ENCODE measurements at places on chromosomes 5 and 9. TPM values are rescaled to one million over a fixed set of nuclear protein-coding genes. Genes with fewer than 3 reads are reported as not detected.

DNA sequence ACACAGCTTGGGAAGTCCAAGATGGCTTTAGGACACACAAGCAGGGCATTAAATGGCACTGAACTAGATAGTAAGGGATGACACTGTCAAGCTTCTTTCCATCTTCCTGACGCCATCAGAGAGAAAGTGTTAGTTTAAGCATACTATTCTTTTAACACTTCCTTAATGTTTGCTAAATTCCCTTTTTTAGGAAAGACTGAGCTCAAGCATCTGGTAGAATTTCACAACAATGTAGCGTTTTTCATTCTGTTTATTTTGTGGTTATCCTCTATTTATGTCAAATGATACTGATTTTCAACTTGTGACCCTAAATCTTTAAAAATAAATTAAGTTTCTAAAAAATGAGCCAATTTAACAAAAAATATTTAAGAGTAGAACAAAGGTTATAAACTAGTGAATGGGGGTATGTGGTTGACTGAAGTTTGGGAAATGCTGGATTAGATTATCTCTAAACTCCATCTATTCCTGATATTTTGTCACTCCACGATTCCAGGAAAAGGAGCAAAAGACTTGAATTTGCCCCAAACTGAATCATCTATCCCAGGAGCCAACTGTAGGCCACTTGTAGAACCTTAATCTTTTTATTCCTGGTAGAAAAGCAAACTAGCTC, 147.4 kb upstream of the KLF9 start:
- DNase-seq = no peak

DNA sequence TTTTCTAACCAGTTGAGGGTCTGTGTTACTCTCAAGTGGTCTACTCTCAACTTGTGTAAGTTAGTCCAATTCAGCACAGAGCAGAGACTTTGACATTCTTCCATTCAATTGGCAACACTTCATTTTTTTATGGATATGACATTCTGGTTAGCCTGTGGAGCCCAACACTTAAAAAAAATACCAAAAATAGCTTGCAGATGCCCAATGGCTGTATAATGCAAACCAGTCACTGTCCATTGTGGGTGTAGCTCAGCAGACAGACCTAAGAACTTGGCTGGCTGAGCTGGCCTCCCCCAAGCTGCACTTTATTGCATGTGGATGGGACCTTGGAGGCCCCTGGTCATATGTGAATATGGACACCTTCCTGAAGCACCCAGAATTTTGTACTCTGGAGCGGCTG, 103.2 kb downstream of the DPYSL3 start:
- no peak for DNase-seq

DNA sequence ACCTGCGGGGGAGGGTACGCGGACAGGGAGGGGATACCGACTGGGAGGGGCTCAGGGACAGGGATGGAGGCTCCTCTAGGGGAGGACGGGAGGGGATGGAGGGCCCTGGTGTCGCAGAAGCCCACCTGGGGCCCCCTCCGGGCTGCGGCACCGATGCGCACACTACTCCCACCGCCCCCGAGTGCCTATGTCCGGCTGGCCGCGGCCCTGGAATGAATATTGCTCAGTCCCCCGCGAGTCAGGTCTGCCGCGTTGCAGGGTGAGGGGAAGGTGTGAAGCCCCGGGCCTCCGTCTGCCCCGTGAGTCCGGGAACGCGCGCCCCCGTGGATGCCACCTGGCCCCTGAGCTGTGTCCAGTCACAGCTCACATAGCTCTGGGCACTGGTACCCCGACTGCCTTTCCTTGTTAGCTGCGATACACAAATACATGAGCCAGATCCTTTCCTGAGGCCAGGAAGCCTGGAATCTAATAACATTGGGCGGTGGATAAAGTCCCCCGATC, 44.5 kb upstream of the PRSS3 start:
- DNase-seq = no peak

- DNase-seq = no peak
These were observed 93.8 kb upstream of the EPB41L4A start for GRCh38 chr5:112512901-112513300.

- no peak for DNase-seq
These were observed 824 bp downstream of the TMEM245 start for GRCh38 chr9:109118808-109119438.

- DNase-seq = no peak
These were observed 47.2 kb upstream of the CXCL14 start for GRCh38 chr5:135625961-135626360.

DNA sequence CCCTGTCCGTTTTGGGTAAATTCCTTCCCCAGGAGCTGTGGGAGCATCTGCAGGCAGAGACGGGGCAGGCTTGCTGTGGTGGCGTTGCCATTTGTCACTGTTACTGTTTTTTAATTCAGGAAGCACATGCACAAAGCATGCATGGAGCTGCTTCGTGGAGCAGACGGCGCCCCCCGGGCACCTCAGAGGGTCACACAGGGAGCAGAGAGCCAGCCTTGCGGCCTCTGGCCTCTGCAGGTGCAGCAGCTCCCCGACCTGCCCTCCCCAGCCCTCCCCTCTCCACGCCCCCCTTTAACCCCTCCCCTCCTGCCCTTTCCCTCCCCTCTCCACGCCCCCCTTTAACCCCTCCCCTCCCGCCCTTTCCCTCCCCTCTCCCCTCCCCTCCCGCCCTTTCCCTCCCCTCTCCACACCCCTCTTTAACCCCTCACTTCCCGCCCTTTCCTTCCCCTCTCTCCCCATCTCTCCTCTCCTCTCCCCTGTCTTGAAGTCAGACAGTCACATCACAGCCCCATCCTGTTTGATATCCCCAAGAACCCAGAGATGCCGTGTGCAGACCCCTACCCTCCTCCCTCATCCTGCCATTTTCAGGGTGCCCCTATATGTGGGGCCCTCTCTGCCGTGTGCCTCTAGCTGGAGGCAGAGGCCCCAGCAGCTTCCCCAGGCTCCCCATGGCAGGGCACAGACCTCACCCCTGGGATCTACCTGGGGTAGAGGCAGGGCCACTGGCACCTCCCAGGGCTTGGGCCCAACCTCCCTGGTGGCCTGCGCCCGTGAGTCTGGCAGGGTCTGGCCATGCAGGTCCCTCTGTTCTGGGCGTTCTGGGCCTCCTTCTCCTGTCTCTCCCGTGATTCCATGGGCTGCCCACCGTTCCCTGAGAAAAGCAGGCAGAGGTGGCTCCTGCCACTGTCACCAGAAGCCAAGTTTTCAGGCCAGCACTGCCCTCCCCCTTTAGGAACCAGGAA, 29.6 kb upstream of the UBAC1 start:
- no peak for DNase-seq

- no peak for DNase-seq
These were observed 1342.1 kb upstream of the C9orf72 start for GRCh38 chr9:28915202-28915930.

- no peak for DNase-seq
These were observed 31.8 kb upstream of the IL17B start for GRCh38 chr5:149410721-149411432.

- no peak for DNase-seq
These were observed 398.2 kb downstream of the EFNA5 start for GRCh38 chr5:107272509-107272908.

DNA sequence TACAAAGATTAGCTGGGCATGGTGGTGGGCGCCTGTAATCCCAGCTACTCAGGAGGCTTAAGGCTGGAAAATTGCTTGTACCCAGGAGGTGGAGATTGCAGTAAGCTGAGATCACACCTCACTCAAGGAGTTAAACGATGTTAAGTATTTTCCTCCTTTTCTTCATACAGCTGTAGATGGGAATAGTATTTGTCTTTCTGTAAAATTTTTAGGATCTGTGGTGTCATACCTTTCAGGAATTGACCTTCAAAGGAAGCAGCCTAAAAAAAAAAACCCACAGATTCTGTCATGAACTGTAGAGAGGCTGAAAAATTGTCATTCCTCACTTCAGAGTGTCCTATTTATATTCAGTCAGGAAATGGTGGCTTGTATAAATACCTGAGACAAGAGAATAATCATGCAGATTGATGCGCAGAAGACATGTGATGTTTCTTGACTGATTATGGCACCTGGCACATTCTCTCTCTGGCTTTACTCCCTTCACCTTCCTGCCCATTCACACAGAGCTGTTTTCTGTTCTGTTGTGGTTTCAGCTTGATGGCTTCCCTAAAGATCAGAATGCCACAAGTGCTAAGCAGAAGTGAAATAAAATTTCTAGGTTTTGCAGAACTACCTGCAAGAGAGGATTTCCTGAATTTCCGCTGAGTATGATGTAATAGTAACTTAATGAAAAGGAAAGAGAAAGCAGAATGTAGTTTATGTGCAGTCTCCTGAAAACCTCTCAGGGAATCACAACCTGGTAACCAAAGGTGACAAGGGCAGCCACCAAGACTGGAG, 3.8 kb downstream of the IFNA1 start:
- no peak for DNase-seq

- no peak for DNase-seq
These were observed 189.0 kb downstream of the PALM2AKAP2 start for GRCh38 chr9:109969011-109969410.

GRCh38 chr5:22431406-22431805, 421.7 kb downstream of the CDH12 start:
- no peak for DNase-seq

DNA sequence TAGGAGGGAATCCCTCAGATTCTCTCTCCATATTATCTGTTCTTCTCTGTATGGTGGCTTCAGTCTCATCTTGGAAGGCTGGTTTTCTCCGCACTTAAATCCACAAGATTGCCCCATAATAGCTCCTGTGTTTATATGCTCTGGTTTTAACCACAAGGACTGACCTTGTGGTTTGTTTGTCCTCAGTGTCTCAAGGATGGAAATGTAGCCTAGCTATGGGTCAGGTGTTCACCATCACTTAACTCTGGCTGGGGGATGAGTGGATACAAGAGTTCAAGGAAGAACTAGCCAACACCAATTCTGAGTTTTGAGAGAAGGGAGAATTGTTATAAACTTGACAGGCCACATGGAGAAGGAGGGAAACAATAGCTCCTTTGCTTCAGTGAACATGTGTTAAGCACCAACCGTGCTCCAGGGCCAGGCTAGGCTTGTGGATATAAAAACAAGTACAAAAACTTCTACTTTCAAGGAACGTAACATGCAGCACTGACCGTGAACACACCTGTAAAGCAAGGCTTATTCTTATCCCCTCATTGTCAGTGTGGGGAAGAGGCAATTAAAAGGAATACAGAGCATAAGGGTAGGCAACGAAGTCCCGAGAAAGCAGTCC, 75.6 kb upstream of the VLDLR start:
- no peak for DNase-seq

DNA sequence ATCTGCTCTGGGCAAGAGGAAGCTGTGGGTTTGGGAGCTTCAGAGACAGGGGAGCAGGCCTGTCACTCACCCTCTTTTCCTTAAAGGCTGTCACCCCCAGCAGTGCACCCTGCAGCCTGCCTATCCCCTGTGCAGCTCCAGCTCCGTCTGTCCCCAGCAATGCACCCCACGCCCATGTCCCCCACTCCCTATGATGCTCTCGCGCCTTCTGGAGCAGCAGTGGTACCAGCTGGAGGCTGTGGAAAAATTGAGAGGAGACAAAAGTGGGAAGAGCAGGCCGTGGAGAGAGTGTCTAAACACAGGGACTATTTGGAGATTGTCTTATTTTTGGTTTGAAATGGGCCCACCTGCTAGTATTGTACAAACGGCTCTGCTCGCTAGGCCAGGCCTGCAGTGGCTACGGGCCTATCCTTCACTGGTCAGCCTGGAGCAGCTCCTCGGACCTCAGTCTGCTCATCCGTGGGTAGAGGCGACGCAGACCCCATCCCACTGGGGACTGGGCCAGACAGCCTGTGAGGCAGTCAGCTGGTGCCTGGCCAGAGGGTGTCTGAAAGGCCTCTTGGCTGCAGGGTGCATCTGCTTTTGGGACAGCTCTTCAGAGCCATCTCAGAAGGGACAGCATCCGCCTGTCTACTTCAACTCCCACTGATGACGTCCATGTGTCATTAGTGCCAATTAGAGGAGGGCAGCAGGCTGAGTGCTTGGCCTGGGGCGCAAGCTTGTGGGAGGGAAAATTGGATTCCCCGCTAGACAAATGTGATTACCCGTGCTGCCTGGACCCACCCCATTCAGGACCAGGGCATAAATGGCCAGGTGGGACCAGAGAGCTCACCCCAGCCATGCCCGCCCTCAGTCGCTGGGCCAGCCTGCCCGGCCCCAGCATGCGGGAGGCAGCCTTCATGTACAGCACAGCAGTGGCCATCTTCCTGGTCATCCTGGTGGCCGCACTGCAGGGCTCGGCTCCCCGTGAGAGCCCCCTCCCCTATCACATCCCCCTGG, at the start of gene DBH:
Gene DBH, plus strand, starts transcription at position 831 of the 999 bp plus-strand sequence. Its CDS starts 9 bp downstream, at position 840.
- no peak for DNase-seq

DNA sequence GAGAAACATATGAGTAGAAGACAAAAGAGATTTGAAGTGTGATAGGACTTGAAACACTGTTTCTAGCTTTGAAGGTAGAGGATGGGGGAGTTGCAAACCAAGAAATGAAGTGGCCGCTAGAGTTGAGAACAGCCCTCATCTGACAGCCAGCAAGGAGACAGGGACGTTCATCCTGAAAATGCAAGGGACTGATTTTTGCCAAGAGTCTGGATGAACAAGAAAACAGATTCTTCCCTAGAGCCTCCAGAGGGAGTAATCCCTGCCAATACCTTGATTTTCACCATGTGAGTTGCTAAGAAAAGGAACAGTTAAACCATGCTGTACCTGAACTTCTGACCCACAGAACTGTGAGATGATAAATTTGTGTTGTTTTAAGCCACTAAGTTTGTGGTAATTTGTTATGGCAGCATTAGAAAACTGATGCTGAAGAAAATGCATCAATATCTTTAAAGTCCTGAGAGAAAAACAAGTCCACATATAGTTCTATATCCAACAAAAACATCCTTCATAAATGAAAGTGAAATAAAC, 154.0 kb upstream of the ADAMTSL1 start:
- DNase-seq = no peak

DNA sequence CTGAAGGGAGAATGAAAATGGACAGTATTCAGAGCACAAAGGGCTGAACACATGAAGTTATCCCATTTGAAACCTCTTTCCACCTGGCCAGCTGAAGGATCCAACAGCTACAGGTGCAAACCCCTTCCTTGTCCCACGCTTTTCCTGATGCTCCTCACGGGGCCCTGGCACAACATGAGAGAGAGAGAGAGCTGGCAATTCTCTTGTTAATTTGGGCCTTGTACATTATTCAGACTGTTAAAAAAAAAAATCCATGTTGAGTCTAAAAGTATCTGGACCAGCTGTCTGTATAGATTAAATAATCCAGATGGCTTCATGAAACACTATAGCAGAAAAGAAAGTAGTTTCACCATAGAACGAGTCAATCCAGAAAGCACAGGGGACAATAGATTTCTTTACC, 74.1 kb downstream of the HMHB1 start:
- DNase-seq = no peak

GRCh38 chr9:98890256-98890655, 53.5 kb upstream of the COL15A1 start:
- DNase-seq = no peak

Gene AGXT2
- total RNA-seq = not detected

Gene PRDM12
- total RNA-seq = 0.28 TPM

Gene ADGRV1
- total RNA-seq = 12.4 TPM

Gene MCC
- 1.6 TPM for total RNA-seq

Gene TMEM232
- 0.80 TPM for total RNA-seq

Gene GLRA1
- not detected for total RNA-seq

Gene FCN2
- total RNA-seq = not detected

Gene DRD1
- not detected for total RNA-seq

Gene LRRC19
- not detected for total RNA-seq

Gene KIF12
- not detected for total RNA-seq

All from activated T-helper 2 cell treated with anti-CD3 and anti-CD28 coated beads, Interferon-gamma antibody, Interleukin-2, Interleukin-4, amounts not matched to agents 10 μg/mL and 5 μg/mL and 100 μg/mL, durations not matched to agents 14 hours and 24 hours and 36 hours (primary cell).